ENCODE measurements at places on chromosomes 6 and 20. TPM values are rescaled to one million over a fixed set of nuclear protein-coding genes. Genes with fewer than 3 reads are reported as not detected.

The PPP1R16B gene
- total RNA-seq: 41.3 TPM

DNA sequence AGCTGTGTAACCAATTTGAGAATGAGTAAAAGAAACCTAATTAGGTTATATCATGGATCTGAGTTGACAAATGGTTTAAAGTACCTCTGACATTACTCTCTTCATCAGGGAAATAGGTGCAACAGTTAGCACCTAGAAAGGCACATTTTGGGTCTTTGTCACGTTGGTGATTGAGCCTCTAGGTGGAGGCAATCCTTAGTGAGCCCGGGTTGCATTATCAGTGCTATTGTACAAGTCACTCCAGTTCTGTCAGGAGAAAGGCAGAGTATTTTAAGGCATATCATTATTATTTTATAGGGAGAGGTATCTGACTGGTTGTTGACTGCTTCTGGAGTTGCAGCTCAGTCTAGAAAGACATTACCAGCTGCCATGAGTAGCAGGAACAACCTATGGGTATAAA lies 54.9 kb downstream of the TRIM27 start:
- DNase-seq: no peak
- H3K27me3 ChIP-seq: no peaks in the 10 kb centered on the region
- no peak overlapping the region for H3K4me3 ChIP-seq
- H3K27ac ChIP-seq: no peak overlapping the region

The NMBR gene
- not detected for total RNA-seq

GRCh38 chr6:78835817-78836216 lies 31.5 kb upstream of the IRAK1BP1 start:
- H3K27me3 ChIP-seq: no peaks in the 10 kb centered on the region
- no peaks in the 10 kb centered on the region for H3K4me1 ChIP-seq
- H3K27ac ChIP-seq: no peak overlapping the region
- no peaks in the 10 kb centered on the region for H3K36me3 ChIP-seq
- H3K4me3 ChIP-seq: no peak overlapping the region
- DNase-seq: no peak

DNA sequence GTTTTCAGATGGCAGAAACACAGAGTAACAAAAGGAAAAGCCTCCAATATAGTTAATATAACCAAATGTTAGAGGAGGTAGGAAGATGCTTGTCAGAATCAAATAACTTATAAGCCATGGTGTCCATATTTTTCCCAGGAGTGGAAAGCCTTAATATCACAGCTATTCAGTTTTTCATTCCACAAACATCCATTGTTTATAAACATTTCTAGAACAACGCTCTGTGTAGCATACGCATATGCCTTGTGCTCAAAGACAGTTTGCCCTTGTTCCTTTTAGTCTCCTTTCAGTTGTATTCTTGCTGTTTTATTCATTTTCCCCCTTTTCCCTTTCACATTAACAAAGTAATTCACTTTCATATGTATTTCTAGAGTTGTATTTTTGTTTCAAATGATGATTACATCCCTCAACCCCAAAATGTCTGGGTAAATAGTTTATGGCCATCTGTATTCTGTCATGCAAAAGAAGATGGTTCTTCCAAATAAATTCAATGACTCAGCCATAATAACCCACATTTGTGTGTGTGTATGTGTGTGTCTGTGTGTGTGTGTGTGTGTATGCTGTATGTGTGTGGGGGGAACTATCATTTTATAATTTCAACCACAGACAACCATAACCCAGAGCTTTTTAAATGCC lies 455.7 kb upstream of the SOX4 start:
- no peak for DNase-seq
- H3K27me3 ChIP-seq: no peaks in the 10 kb centered on the region
- H3K36me3 ChIP-seq: no peaks in the 10 kb centered on the region
- H3K4me3 ChIP-seq: no peak overlapping the region

DNA sequence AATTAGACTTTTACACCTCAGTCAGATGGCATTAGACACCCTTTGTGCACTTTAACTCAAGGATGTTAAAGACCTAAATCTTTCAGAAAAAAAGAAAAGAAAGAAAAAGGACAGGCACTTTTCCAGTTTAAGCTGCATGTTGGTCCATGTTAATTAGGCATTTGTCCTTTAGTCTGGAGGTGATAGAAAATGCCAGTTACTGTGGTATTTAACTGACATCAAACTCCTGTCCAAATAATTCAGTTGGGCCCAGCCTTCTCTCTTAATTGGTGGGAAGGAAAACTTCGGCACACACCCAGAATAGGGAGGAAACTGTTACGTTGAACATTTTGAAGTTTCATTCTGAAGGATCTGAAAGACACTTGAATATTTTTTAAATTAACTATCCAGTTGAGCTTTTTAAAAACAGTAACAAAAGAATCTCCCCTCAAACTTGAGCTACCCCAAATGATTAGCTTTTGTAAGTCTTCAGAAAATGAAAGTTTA lies 30.3 kb downstream of the RREB1 start:
- H3K27me3 ChIP-seq: no peaks in the 10 kb centered on the region
- DNase-seq: no peak
- H3K27ac ChIP-seq: peak overlapping the region; percentile 78
- H3K4me3 ChIP-seq: no peak overlapping the region
- H3K36me3 ChIP-seq: no peaks in the 10 kb centered on the region
- H3K4me1 ChIP-seq: peaks cover 4% of the 10 kb centered on the region

DNA sequence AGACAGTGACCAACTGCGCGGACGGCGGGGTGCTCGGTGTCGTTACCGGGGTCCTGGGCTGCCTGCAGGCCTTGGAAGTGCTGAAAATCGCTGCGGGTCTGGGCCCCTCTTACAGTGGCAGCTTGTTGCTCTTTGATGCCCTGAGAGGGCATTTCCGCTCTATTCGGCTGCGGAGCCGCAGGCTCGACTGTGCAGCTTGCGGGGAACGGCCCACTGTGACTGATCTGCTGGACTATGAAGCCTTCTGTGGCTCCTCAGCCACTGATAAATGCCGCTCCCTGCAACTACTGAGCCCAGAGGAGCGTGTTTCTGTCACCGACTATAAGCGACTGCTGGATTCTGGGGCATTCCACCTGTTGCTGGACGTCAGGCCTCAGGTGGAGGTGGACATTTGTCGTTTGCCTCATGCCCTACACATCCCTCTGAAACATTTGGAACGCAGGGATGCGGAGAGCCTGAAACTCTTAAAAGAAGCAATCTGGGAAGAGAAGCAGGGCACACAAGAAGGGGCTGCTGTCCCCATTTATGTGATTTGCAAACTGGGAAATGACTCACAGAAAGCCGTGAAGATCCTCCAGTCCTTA lies 1.0 kb downstream of the MOCS3 start:
- no peak for DNase-seq
- no peaks in the 10 kb centered on the region for H3K36me3 ChIP-seq
- peak overlapping the region; percentile 80 for H3K4me3 ChIP-seq
- no peaks in the 10 kb centered on the region for H3K27me3 ChIP-seq

- H3K27me3 ChIP-seq: no peaks in the 10 kb centered on the region
- no peak overlapping the region for H3K27ac ChIP-seq
- no peaks in the 10 kb centered on the region for H3K36me3 ChIP-seq
- H3K4me3 ChIP-seq: no peak overlapping the region
- DNase-seq: no peak
These were observed 260.1 kb upstream of the ARID1B start for GRCh38 chr6:156517088-156517487.

The MEP1A gene
- 748 TPM for total RNA-seq

The ZNF334 gene
- 7.4 TPM for total RNA-seq

GRCh38 chr6:135586844-135587243 lies 89.3 kb upstream of the AHI1 start:
- no peaks in the 10 kb centered on the region for H3K27me3 ChIP-seq
- no peak overlapping the region for H3K27ac ChIP-seq
- no peaks in the 10 kb centered on the region for H3K4me1 ChIP-seq
- DNase-seq: no peak
- H3K36me3 ChIP-seq: no peaks in the 10 kb centered on the region

- H3K27ac ChIP-seq: no peak overlapping the region
- H3K4me1 ChIP-seq: no peaks in the 10 kb centered on the region
- H3K27me3 ChIP-seq: no peaks in the 10 kb centered on the region
- DNase-seq: no peak
- H3K4me3 ChIP-seq: no peak overlapping the region
- no peaks in the 10 kb centered on the region for H3K36me3 ChIP-seq
These were observed 184.9 kb upstream of the SNX9 start for GRCh38 chr6:157637941-157638662.

GRCh38 chr6:30611150-30611855 lies 5.7 kb downstream of the PPP1R10 start:
- no peak for DNase-seq
- H3K36me3 ChIP-seq: peaks cover 2% of the 10 kb centered on the region
- H3K27ac ChIP-seq: no peak overlapping the region
- H3K4me3 ChIP-seq: no peak overlapping the region

DNA sequence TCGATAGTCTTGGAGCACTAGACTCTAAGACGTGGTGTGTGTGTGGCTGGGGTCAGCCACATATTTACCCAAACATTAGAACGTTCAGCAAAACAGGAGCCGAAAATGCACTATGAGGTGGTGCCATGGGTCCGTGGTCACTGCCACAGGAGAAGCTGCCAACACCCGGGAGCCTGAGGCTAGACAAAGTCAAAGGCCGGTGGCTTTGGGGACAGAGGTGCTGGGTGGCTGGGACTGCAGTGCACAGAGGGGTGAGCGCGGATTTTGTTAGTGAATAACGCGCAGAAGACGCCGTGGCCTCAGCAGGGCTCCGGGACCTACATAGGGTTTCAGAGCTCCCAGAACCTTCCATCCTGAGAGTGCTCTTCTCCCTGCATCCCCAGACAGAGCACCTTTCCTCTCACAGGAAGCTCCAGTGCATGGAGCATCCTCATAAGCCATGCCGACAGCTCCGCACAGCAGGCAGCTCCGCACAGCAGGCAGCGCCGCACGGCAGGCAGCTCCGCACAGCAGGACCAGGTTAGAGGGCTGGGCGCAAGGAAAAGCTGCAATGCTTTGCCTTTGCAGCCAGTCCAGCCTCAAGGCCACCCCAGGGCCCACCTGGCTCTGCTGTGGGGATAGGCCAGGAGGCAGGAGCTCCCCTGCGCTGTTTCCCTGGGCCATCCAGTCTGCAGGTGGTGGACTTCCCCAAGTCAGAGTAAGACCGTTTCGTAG lies 304.1 kb downstream of the TAF4 start:
- no peaks in the 10 kb centered on the region for H3K27me3 ChIP-seq
- H3K4me3 ChIP-seq: no peak overlapping the region
- no peaks in the 10 kb centered on the region for H3K4me1 ChIP-seq
- DNase-seq: no peak
- no peaks in the 10 kb centered on the region for H3K36me3 ChIP-seq

The OR2B6 gene
- total RNA-seq: not detected

The LAMA2 gene
- 47.5 TPM for total RNA-seq

The HTR1E gene
- total RNA-seq: not detected

DNA sequence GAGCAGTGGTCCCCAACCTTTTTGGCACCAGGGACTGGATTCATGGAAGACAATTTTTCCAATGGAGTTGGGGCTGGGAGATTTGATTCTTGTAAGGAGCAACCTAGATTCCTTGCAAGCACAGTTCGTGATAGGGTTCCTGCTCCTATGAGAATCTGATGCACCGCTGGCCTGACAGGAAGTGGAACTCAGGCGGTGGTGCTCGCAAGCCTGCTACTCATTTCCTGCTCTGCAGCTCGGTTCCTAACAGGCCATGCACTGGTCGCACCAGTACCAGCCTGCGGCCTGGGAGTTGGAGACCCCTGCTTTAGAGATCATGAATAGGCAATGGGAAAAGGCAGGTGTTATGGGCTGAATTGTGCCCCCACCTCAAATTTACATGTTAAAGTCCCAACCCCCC lies 131.2 kb downstream of the PFDN4 start:
- DNase-seq: no peak
- no peak overlapping the region for H3K4me3 ChIP-seq
- H3K36me3 ChIP-seq: no peaks in the 10 kb centered on the region
- H3K27ac ChIP-seq: no peak overlapping the region

The CEP162 gene
- 6.3 TPM for total RNA-seq

GRCh38 chr6:2795956-2796355 lies 30.8 kb downstream of the WRNIP1 start:
- DNase-seq: no peak
- no peaks in the 10 kb centered on the region for H3K27me3 ChIP-seq
- H3K27ac ChIP-seq: no peak overlapping the region
- H3K4me1 ChIP-seq: no peaks in the 10 kb centered on the region
- no peak overlapping the region for H3K4me3 ChIP-seq
- no peaks in the 10 kb centered on the region for H3K36me3 ChIP-seq

- no peaks in the 10 kb centered on the region for H3K27me3 ChIP-seq
- H3K36me3 ChIP-seq: no peaks in the 10 kb centered on the region
These were observed 124.4 kb upstream of the NUP153 start for GRCh38 chr6:17831135-17831534.

- no peaks in the 10 kb centered on the region for H3K36me3 ChIP-seq
- no peaks in the 10 kb centered on the region for H3K27me3 ChIP-seq
- H3K27ac ChIP-seq: no peak overlapping the region
- H3K4me3 ChIP-seq: no peak overlapping the region
- H3K4me1 ChIP-seq: no peaks in the 10 kb centered on the region
- DNase-seq: no peak
These were observed 21.9 kb downstream of the TBXT start for GRCh38 chr6:166145751-166146150.

The B3GAT2 gene
- not detected for total RNA-seq

DNA sequence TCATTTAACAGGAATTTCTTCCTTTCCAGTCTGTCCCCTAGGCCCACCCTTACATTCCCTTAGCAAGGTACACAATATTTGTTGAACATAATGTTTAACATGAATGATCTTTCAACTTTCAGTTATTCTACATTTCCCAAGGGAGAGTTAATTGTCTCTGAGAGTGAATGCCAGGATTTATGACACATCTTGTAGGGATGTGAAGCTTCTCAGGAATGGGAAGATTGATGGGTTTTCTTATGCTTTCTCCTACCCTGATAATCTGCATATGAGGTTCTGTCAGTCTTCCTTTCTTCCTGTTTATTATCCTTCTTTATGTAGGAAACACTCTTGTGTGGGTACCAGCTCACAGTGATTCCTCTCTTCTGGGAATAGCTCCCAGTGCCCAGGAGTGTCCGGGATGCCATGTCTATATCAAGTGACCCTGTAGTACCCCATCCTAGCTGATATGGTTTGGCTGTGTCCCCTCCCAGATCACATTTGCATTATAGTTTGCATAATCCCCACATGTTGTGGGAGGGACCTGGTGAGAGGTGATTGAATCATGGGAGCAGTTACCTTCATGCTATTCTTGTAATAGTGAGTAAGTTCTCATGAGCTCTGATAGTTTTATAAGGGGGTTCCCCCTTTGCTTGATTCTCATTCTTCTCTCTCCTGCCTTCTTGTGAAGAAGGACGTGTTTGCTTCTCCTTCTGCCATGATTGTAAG lies 7.1 kb upstream of the FYN start:
- H3K4me3 ChIP-seq: no peak overlapping the region
- no peak for DNase-seq
- no peaks in the 10 kb centered on the region for H3K4me1 ChIP-seq
- H3K36me3 ChIP-seq: no peaks in the 10 kb centered on the region
- no peak overlapping the region for H3K27ac ChIP-seq

Data from Peyer's patch (tissue), 4 donors.